ENCODE measurements at places on chromosomes 6 and 20.

DNA sequence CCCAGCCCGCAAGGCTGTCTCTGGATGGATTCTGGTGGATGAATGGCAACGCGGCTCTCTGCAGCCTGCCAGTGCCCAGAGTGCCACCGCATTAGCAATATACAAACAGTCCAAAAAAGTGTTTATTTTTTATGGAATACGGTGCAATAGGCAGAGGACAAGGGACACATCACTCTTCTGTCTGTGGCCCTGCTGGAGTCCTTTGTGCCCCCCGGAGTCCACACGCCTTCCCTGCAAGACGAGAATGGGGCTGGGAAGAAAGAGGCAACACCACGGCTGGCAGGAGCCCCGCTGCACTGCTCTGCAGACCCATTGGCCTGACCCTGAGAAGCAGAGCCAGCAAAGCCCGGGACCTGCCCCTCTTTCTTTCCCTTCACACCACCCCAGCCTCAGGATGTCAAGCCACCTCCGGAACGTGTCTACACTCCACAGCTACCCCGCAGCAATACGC lies 196.3 kb downstream of the SYNDIG1 start:
- DNase-seq, result no peak

- no peak for DNase-seq
These were observed 41.7 kb downstream of the MOCS1 start for GRCh38 chr6:39892490-39893129.

- DNase-seq, result no peak
These were observed 119.2 kb downstream of the SYCP2 start for GRCh38 chr20:59813948-59814839.

- no peak for DNase-seq
These were observed 50.8 kb downstream of the ZMYND8 start for GRCh38 chr20:47305667-47306066.

DNA sequence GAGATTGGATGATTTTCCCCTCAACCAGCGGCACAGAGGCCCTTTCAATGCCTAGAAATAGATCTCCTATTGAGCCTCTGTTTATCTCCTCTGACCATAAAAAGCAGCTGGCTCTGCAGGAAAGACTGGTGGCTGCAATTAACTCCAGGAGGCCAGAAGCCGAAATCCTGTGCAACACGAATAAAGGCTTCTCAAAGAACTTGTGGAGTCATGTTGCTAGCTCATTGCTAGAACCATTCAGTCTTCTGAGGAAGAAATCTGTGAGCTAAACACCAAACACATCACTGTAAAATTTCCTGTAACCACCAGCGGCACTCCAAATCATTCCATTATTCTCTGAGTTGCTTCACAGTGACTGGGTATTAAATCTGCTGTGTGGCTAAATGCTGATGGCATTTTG lies 49.1 kb upstream of the TPD52L1 start:
- no peak for DNase-seq

DNA sequence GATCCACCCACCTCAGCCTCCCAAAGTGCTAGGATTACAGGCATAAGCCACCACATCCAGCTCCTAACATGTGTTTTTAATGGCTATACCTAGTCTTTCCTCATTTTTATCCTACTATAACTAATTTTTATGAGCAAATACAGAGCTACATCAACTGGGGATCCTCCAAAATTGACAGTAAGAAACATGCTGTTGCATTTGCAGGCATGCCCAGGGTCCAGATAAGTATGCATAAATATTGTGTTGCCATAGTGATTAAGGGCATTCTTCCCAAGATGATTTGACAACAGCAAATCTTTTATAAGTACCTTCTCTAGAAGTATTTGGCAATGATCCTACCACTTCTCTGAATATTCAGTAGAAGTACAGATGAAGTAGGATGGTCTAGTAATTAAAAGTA lies 41.9 kb upstream of the MOXD1 start:
- no peak for DNase-seq

- no peak for DNase-seq
These were observed 17.0 kb downstream of the PHF20 start for GRCh38 chr20:35788796-35789195.

- DNase-seq, result no peak
These were observed 206.9 kb downstream of the NKAIN2 start for GRCh38 chr6:124010574-124010973.

GRCh38 chr6:39319621-39320362 lies 2.7 kb downstream of the KCNK16 start:
- DNase-seq, result no peak

- DNase-seq, result no peak
These were observed 3.2 kb downstream of the DEF6 start for GRCh38 chr6:35300848-35301247.

DNA sequence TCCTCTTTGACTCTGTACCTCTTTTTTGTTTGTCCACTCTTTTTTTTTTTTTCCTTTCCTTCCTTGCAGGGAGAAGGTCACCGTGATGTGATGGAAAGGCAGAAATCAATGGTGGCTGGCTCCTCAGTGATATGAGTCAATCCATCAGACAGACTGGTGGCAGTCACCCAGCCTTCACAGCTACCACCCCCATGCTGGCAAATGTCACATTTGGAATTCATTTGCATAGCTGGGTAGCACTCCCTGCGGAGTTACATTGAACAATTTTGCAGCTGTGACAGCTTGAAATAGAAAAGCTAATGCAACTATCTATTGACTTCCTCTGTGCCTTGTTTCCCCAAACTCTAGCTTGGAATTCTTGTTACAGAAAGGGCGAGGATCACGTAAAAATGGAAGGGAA lies 668.4 kb downstream of the C6orf118 start:
- DNase-seq, result no peak

- no peak for DNase-seq
These were observed 315.9 kb downstream of the NKAIN2 start for GRCh38 chr6:124119596-124119995.

GRCh38 chr6:63789699-63790098 lies 154.1 kb downstream of the PHF3 start:
- no peak for DNase-seq

GRCh38 chr20:63027922-63028389 lies 21.2 kb upstream of the BHLHE23 start:
- DNase-seq, result no peak

GRCh38 chr6:79233611-79234149 lies 802 bp downstream of the HMGN3 start:
- DNase-seq, result peak; percentile 54

DNA sequence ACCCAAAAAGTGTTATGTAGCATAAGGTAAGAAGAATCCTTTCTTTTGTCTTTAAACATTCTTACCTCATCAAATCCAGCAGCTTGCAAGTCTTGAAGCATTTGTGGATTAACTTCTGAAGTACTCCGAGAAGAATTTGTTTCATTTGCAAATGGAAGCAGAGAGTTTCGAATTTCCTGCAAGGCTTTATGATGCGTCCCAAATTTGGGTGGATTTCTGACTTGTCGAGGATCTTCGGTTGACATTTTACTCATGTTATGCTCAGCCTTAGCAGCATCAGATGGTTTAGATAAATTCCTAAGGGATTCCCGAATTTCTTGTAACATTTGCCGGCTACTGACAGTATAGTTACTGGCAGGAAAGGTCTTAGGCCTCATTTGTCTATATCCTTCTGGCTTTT lies 16.2 kb downstream of the LATS1 start:
- DNase-seq, result no peak

DNA sequence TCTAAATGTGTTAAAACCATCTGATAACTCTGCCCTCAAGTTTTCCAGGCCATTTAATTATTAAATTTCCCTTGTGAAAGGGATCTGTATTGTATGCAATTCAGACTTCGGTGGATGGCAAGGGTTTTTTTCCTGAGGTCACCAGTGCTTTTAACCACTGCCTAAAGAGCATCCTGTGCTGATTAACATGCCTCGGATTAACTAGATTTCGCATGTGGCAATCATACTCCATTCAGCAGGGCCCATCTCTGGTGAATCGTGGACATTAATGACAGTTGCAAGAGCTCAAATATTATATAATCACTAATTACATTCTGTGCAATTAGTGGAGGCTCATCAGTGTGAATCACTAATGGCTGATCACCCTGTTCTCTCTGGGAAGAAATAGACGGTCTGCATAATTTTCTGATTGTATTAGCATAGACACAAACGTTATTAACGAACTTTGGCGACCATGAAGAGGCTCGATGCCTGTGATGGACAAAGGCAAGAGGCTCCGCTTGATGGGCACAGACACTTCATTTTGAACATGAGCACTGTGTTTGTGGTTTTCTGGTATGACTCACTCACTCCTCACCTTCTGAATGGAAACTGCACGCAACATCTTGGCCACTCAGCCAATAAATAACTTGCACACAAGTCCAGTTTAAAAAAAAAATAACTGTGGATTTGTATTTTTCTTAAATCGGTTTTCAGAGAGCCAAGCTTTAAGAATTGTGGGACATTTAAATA lies 31.4 kb downstream of the LINC00237 start:
- DNase-seq, result no peak

DNA sequence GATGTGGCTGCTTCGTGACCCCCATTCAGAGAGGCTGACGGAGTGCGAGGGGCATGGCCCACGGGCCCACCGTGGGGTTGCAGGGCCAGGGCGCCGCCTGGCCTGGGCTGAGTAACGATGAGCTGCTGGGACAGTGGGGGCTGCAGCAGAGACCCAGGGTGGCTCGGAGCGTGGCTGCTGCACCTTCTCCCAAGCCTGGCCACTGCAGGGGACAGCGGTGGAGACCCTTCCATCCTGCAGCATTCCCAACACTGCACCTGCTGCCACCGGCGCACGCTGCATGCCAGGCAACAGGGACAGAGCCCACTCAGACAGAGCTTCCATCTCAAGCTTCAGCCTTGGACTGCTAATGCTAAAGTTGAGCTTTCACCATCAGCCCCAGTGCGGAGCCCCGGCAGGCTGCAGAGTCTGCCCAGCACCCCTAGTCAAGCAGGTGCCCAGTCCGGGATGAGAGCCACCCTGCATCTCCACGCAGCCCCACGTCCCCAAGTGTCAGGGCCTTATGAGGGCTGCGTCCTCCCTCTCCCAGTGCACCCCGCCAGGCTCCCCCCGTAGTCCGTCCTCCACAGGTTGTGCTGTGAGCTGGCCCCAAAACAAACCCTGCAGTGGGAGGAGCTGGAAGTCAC lies 89.4 kb upstream of the AFDN start:
- no peak for DNase-seq

GRCh38 chr6:67606906-67607828 lies 1027.9 kb upstream of the ADGRB3 start:
- DNase-seq, result no peak

DNA sequence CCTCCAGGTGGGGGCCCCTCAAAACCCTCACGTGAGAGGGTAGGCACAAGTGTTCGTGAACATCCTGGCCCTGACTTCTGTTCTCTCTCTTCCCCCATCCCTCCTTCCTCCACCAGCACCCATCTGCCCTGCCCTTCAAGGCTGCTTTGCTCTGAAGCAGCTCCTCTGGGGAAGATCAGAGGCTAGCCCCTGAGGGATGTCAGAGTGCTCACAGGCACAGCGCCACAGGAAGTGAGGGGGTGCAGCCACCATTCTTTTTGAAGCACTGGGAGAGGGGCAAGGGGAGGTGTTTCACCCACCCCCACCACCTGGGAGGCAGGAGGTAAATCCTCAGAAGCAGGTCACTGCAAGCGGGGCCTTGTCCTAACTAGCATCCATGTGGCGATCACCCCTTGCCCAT lies 11.4 kb downstream of the MOCS1 start:
- DNase-seq, result no peak

DNA sequence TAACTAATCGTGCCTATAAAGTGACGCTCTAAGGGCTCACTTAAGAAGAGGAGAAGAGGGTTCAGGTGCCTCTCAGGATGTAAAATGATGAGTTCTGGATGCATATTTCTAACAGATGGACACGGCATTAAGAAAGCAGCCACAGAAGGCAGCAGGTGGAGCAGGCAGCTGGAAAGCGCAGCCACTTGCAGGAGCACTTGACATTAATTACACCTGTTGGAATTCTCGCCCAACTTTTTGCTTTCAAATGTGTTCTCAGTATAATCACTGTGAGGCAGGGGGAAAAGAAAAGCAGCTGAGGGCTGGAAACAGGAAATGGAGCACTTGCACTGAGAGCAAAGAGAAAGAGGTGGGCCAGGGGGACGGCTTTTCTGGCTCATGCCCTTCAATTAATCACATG lies 164.2 kb downstream of the NKAIN2 start:
- no peak for DNase-seq

GRCh38 chr6:125983246-125983945 lies 2.9 kb upstream of the TRMT11 start:
- no peak for DNase-seq

DNA sequence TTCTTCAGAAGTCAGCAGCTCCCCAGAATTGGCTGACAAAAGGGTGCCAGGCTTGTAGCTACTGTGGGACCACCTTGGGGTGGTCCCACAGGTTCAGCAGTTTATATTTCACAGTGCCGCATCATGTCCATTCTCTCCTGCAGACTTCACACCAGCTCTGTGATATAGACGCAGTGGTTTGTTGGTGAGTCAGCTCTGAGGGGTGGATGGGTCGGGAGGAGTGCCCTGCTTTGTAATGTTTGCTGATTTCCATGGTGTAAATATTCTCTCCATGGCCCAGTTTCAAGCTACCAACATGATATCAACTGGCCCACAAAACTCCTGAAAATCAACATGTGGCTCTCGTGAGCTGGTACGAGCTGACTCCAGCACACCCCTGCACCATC lies 78.2 kb downstream of the CDH22 start:
- DNase-seq, result no peak

DNA sequence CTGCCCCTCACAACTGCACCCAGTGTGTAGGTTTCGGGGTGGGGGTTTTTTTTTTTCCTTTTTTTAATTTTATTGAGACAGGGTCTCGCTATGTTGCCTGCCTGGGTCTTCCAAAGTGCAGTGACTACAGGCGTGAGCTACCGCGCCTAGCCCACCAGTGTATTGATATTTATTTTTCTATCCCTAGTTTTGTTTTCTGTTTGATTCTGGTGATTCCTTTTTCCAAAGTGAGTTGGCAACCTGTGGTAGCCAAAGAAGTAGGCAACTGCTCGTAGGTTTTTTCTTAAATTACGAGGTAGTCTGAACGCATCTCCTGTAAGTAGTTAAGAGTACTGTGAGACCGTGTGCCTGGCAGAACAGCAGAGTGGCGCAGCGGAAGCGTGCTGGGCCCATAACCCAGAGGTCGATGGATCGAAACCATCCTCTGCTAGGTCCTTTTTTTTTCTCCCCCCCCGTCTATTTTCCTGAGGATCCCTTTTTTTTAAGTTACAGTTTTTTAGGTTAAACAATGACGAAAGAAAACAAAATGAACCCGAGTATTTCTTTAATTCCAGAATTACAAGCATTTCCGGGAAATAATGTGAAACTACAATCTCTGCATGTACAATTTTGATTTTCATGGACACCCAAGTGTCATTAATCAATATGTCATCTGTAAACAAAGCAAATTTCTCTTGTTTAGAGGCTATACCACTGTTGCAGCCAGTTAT lies 78.7 kb upstream of the BTN3A2 start:
- no peak for DNase-seq

DNA sequence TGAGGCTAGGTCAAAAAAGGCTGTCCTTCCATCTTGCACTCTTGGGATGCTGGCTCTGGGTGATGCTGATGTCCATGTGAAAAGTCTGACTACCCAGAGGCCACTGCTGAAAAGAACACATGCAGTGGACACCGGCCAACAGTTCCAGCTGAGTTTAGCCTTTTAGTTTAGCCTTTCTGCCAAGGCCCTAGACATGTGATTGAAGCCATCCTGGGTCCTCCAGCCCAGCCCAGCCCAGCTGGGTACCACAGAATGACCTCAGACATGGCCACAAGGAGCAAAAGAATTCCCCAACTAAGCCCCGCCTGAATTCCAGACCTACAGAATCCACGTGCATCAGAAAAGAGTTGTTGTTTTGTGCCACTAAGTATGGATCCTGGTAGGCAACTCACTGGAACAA lies 17.4 kb downstream of the PIGT start:
- DNase-seq, result no peak

GRCh38 chr6:25682324-25682723 lies 30.3 kb downstream of the SCGN start:
- no peak for DNase-seq
